NCI-H1417 (cell line): ENCODE measurements at places on chromosomes 1 and 21.

DNA sequence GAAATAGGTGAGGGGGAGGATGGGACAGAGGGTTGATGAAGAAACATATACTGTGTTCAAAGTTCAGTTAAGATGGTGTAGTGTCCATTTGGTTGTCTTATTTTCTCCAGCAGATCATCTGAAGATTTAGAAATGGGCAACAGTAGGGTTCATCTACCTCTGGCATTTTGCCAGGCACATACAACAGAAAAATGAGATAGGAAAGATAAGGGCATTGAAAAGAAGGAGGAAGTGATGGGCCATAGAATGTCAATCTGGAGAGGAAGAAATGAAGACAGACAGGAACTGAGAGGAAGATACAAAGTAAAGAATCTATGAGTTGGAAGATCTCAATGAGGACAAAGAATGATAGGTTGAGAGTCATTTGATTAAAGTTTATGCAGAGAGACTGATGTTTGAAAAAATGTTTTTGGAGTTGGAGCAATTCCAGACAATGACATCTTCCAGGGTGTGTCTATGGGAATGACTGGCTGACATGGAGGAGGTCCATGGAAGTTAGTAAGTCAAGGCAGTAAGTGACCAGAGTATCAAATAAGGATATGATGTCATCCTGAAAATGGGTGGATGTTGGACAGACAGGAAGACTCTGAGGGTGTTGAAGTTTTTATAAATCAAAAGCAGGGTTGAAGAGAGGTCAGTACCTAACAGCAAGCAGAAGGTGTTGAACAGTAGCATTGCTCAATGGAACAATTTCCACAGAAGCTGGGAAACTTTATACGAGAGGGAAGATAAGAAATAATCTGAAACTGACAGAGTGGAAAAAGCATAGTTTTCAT lies 18.7 kb upstream of the CD55 start:
- DNase-seq, result no peak

DNA sequence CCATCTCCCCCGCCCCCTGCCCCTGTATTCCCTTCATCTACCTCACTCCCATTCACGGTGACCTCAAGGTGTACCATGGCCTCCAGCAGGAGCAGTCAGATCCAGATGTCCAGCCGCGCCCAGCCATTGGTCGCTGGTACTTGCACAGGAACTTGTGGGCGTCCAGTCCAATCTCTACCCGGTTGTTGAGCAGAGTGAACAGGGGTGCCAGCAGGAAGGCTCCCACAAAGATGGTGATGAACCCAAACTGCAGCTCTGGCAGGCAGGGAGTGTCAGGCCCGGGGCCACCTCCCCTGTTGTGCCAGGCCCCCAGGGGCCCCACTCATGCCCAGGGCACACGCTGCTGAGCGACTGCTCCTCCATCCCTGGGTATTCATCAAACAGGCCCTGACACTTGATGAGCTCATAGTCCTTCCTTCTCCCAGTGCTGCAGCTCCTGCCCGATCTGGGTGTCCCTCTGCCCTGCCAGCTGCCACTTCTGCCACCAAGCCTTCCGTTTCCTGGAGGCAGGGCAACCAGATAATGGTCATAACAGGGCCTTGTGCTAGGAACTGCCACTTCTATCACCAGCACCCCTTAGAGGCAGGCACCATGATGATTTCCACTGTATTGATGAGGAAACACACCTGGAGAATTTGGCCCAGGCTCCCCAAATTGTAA lies 5.7 kb upstream of the ARHGEF19 start:
- peak; percentile 11 for DNase-seq

GRCh38 chr1:213996320-213997037 lies 8.7 kb downstream of the PROX1 start:
- no peak for DNase-seq

GRCh38 chr1:234001817-234002216 lies 97.3 kb downstream of the SLC35F3 start:
- DNase-seq, result no peak

- DNase-seq, result no peak
These were observed 22.9 kb downstream of the RNU1-1 start for GRCh38 chr1:16491056-16491675.

DNA sequence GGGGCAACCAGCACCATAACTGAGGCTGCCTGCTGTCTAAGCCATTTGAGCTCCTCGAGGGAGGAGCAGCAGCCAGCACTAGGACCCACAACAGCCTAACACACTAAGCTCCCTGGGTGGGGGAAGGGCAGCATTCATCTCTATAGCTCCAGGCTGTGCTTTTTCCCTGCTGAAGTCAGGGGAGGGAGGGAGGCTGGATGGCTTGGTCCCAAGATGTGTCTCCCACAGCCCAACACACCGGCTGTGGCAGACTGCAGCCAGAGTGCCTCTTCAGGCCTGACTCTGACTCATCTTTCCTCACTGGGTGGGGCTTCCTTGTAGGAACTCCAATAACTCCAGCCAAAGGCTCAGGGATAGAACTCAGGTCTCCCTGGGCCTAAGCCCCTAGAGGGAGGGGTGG lies 296.3 kb downstream of the PRDM2 start:
- peak; percentile 3 for DNase-seq

DNA sequence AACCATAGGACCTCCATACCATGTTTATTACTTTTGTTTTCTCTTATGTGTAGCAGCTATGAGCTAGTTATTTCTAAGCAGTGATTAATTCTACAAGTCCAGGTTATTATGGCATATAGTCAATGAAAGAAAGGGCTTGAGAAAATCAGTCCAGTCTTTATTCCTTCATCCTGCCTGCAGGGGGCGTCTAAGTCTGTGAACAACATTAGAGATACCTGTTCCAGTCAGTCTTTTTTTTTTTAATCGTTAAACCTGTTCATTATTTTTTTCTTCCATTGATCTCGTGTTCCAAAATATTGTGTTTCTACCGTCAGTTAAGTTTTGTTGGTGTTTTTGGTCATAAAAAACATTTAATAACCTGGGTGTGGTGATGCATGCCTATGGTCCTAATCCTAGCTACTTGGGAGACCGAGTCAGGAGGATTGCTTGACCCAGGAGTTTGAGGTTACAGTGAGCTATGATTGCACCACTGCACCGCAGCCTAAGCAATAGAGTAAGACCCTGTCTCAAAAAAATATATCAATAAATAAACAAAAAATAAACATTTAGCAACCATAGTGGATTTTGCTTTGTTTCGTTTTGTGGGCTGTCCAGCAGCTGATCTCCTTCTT lies 29.4 kb upstream of the CD2 start:
- DNase-seq, result peak; percentile 59

DNA sequence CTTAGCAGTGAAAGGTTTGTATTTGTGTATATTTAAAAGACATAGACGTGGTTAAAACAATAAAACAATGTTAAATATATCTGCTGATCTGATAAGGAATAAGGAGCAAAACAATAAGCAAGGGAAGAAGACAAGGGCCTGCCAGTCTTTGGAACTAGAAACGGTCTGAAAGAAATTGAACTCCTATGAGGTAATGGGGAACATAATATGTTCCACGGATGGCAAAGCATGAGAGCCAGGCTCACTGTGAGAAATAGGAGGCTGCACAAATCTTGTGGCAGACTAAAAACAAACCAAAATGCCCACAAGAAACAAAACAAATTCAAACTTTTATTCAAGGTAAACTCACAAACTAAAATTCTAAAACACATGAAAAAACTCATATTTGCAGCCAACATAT lies 150.5 kb downstream of the NTMT2 start:
- DNase-seq, result no peak

DNA sequence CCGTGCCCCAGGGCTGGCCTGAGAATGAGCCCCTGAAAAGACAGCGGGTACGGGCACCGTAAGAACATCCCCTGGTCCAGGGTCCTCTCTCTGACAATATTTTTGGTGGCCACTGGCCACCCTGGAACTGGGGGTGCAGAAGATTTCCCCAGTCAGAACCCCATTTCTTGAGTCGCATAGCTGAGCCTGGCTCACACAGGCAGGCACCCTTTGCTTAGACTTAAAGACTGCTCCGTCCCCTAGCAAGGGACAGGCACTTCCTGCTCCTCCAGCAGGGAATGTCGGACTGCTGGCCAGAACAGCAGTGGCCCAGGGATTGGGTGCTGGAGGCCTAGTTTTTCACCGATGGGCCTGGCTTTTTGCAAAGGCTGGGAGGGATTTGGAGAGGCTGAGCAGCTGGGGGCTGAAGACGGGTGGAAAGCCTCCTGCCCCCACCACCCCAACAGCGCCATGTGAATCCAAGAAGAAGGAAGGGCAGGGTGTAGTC lies 4.3 kb downstream of the OLIG2 start:
- DNase-seq, result no peak

DNA sequence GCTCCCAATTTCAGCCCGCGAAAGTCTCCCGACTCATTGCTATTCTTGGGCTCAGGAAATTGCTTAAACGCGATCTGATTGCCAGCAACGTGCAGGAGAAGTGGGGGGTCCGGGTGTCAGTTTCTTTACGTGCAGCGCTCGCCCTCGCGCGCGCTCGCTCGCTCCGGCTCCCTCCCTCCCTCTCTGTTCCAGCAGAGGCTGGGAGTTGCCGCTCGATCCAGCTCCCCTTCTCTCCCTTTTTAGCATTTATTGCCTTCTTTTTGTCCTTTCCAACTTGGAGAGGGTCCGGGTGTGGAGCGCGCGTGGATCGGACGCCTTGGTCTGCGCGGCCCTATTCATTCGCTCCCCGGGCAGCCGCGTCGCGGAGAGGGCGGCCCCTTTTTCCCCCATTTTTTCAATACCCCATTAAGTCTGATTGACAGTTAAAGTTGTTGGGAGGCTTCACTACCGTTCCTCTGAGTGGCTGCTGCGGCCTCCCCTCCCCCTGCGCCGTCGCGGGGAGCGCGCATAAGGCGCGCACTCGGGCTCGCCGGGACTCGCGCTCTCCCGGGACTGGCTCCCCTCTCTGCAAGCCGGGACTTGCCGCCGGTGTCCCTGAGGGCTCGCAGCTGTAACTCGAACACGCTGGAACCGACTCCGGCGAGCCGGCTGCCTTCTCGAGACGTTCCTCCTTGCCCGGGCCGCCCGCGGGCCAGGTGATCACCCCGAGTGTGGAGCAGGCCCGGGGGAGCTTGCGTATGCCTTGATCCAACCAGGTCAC lies at the start of gene DHRS3:
Gene DHRS3 (minus strand): TSS at position 310 of the 760 bp plus-strand sequence. CDS start 862 bp downstream, outside the sequence.
- peak; percentile 79 for DNase-seq

DNA sequence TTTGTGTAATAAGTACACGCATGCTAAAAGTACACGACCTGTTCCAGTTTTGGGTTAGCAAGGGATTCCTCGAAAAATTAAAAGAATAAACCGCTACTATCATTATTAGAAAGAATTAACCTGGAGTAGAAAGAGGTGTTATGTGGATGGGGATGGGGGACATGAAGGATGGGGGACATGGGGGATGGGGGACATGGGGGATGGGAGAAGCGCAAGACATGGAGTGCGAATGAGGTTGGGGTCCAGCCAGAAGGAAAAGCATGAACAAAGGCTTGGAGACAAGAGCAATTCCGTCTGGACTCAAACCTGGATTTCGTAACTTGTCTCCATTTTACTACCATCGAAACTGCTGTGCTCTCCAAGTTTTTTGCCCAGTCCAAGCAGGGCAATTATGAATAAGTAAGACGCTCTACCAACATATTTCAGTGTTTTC lies 591 bp upstream of the KDM1A start:
- DNase-seq, result no peak

DNA sequence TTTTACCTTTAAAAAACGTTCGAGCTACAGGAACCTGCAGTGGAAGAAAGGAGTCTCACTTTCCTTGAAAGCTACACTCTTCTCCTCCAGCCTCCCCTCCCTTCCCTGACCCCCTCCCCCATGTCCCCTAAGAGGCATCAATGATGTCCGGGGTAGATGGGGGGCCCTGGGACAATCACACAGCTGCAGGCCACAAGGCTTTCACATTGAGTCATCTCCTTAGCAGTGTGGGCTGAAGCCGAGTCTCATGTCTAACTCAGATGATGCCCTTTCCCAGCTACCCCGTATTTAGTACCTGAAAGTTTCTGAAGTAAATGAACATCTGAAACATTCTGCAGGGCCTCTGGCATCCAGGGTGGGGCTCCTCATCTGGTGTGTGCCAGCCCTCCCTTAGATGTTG lies 6.3 kb upstream of the GPR25 start:
- no peak for DNase-seq

DNA sequence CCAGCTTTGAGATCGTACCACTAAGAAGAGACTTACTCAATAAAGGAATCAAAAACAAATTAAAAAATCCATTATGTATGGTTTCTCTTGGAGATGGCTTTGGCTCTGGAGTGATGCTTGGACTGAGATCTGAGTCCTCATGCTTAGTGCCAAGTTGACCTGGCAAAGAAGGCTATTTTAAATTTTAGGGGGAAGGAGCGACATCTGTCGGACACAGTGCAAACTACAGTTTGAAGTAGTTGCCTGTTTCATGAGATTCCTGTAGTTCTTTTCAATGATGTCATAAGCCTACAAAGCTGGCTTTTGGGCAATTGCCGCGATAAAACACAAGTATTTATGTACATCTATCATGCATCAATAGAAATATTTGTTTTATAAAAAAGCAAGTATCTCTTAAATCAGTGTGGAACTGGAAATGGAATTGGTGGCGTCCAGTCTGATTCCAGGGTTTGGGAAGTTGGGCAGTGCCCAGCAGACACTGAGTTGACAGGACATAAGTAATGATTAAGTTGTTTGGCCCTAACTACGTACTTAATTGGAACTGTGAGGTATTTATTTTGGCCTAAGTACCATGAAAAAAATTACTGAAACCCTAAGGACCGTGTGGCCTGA lies 50.0 kb downstream of the TBCE start:
- peak; percentile 70 for DNase-seq

DNA sequence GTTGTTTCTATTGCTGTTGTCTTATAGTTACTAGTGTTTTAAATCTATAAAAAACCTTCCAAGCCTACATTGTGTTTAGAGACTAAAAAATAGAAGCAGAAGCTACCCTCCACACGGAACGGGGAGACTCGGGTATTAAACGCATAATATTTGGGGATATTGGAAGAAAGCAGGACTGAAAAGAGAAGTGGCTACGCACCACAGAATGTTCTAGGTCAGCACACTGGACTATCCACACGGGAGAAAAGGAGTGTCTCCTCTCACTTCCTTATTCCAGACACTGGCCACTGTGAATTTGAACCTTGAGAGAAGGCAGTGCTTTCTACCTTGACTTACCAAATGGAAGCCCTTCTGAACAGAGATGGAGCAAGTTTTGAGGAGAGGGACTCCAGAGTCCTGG lies 1.0 kb upstream of the OR10J4 start:
- no peak for DNase-seq

GRCh38 chr1:244761279-244761678 lies 74.2 kb upstream of the COX20 start:
- DNase-seq, result no peak

DNA sequence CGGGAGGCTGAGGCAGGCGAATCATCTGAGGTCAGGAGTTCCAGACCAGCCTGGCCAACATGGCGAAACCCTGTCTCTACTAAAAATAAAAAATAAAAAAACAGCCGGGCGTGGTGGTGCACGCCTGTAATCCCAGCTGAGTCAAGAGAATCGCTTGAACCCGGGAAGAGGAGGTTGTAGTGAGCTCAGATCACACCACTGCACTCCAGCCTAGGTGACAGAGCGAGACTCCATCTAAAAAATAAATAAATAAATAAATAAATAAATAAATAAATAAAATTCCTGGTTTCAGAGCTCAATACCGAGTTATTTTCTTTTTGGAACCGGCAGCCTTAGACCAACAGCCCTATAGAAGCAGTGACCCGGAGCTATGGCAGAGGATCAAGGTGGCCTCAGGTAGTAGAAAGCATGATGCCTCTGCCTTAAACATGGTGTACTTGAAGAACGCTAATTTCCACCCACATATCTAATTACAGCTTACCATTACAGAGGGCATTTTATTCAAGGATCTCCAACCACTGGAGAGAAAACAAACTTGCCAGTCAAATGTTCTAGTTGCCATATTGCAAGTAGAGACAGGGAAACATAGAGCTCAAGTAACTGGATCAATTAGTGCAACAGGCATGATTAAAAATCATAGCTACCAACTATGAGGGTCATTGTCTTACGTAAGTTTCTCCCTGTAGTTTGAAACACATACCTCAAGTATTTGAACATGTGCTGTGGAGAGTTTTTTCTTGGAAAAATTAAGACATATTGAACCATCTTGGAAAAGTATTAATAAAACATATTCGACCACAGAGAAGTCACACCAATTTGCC lies 2.0 kb upstream of the ENAH start:
- no peak for DNase-seq
